ENCODE measurements at places on chromosomes 1 and 21.

DNA sequence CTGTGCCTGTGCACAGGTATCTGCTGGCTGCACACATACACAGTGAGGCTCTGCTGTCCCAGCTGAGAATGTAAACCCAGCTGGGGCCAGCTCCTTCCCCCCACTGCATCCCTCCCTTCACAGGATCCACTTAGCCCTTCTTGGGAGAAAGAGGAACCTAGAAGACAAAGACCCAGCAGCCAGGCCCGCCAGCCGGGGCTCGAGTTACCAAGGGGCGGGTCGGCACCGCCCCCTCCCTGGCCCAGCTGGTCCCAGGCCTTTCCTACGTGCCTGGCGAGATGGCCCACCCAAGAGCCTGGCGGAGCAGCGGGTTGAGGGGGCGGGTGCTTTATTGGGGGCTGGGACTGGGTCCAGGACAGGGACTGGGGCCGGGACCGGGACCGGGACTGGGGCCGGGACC, 2.1 kb downstream of the SH3BGRL3 start:
- DNase-seq, result no peak

GRCh38 chr1:28815533-28816185, 3.7 kb downstream of the OPRD1 start:
- no peak for DNase-seq

- DNase-seq, result peak; percentile 24
Observed at GRCh38 chr1:66445492-66446181, 88.3 kb upstream of the SGIP1 start.

GRCh38 chr1:156281281-156281680, 1.3 kb downstream of the SMG5 start:
- no peak for DNase-seq

GRCh38 chr1:162666006-162666645, 33.9 kb downstream of the DDR2 start:
- DNase-seq, result no peak

DNA sequence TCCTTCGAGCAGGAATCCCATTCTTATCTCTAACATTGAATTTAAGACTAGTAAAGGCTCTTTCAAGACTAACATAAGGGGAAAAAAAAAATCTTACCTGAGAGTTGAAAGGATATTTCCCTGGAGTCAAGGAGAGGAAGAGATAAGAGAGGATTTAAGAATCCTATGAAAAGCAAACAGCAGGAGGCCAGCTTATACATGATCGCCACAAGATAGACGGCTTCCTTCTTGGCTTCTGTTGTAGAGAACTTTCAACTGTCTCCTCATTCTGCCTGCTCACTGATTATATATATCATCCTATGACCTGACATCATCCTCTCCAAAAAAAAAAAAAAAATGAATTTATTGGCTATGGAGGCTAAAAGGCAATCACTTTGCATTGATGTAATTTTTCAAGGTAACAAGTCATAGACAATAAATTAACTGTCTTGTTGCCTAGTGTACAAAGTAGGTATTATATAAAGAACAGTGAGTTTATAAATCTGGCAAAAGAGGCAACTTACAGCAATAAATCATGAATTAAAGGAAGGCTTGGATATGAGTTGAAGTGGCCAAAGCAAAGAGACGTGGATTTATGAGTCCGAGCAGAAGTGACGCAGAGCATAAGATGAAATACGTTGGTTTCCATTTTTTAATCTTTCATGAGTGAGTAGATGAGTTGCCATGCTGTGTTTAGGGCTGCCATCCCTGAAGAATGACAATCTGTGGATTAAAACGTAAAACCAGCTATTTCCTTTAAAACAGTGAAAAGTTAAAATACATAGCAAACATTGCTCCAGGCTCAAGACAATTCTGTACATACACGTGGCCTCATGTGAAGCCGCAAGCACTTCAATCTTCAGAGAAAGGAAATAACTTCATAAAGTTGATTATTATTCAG, at the start of gene UTS2:
UTS2 (minus strand) TSS at position 262 of the 880 bp plus-strand sequence; CDS start at position 200, 62 bp downstream.
- no peak for DNase-seq

- no peak for DNase-seq
Observed at GRCh38 chr1:168509210-168509609, 34.6 kb downstream of the XCL2 start.

DNA sequence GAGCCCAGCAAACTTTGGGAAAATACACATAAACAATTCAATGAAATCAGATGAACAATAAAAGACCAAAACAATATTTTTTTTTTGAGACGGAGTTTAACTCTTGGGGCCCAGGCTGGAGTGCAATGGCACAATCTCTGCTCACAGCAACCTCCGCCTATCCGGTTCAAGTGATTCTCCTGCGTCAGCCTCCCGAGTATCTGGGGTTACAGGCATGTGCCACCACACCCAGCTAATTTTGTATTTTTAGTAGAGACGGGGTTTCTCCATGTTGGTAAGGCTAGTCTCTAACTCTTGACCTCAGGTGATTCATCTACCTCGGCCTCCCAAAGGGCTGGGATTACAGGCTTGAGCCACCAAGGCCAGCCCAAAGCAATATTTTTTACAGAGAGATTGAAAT, 1588.5 kb downstream of the BRINP3 start:
- DNase-seq, result no peak

GRCh38 chr1:201573030-201573429, 34.1 kb downstream of the NAV1 start:
- no peak for DNase-seq

DNA sequence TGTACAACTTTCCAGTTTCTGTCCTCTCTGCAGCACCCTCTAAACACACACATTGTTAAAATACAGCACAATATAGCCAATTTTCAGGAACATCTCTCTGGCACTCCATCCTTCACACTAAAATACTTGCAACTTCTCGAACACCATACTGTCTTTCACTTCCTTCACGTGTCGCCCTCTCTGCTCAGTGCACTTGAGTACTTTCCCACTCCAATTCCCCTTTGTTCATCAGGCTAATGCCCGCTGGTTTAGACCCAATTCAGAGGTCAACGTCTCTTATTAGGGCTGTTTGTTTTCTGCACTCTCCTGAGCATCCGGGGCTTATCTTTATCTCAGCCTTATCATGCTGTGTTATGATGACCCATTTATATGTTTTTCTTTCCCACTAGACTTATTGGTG, 238.2 kb upstream of the SGIP1 start:
- no peak for DNase-seq

DNA sequence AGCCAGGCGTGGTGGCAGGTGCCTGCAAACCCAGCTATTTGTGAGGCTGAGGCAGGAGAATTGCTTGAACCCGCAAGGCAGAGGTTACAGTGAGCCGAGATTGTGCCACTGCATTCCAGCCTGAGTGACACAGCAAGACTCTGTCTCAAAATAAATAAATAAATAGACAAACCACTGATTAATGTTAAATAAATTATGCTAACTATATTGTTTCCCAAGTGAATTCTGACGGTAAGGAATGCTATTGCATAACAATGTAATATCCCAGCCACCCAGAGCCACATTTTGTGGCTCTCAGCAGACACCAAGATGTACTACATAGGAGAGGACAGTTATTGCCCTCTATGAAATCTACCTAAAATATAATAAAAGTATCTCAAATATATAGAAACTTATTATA, 55.4 kb downstream of the LPGAT1 start:
- DNase-seq, result no peak

GRCh38 chr21:37711836-37712568, 204.3 kb downstream of the KCNJ6 start:
- DNase-seq, result peak; percentile 2

DNA sequence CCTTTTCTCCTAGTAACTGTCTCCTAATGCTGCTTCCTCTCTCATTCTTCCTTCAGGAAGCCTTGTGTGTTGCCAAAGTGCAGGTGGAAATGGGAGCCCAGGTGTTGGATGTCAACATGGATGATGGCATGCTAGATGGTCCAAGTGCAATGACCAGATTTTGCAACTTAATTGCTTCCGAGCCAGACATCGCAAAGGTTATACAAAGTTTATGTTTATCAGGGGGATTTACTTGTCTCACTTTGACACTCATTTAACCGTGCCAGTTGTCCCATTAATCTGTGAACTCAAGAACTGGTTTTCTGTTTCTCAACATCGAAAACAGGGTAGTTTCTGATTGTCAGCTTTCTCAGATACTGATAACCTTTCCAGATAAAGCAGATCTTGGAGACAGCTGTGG, 40.4 kb downstream of the MTR start:
- no peak for DNase-seq

- no peak for DNase-seq
Observed at GRCh38 chr1:65255035-65255655, 54.2 kb upstream of the DNAJC6 start.

DNA sequence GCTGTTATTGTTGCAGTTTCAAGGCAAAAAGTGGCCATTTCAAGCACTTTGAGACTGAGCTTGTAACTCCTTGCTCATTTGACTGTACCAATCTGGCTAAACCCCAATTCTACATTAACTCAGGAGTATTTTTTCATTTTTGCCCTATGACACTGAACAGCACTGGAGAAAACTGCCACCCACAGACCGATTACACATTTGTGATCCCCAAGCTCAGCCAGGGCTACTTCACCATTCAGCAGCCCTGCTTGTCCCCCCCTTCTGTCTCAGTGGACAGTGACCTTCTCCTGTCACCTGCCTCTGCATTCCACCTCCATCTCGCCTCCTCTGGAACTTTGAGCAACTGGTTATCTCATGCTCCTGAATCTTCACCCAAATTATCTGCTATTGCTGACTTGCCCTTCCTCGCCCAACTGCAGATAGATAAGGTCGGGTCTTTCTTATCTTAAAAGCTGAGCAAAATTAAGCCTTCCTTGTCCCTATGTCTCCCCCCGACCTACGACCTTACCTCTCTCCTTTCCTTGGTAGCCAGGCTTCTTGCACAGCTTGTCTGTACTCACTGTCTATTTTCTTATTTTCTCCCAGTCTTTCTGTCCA, 25.3 kb downstream of the SPATA46 start:
- DNase-seq, result no peak

DNA sequence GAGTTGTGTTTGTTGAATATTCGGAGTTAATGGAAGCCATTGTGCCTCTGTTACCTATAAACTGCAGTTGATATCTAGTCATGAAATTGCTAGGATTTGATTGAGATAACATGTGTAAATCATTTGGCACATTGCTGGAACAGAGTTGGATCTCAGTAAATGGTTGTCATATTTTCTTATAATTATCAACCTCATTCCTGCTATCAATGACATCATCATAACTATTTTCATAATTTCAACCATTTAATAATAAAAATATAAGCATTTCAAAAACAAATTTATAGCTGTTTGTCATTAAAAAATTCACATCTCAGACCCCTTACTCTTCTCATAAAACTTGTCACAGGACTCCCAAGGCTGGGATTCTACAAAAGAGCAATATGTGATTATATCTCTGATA, 133.4 kb downstream of the PTGER3 start:
- no peak for DNase-seq

DNA sequence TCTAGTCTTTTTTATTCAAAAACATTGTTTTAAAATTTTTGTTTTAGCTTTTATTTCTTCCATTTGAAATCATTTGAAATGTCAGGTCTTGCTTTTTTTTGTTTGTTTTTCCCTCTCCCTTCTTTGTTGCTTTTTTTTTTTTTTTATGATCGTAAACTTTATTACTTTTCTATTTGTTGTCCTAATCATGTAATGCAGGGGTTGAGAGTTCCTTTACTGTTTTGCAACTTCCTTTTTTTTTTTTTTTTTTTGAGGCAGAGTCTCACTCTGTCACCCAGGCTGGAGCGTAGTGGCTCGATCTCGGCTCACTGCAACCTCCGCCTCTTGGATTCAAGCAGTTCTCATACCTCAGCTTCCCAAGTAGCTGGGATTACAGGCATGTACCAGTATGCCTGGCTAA, 24.8 kb downstream of the IVNS1ABP start:
- DNase-seq, result no peak

DNA sequence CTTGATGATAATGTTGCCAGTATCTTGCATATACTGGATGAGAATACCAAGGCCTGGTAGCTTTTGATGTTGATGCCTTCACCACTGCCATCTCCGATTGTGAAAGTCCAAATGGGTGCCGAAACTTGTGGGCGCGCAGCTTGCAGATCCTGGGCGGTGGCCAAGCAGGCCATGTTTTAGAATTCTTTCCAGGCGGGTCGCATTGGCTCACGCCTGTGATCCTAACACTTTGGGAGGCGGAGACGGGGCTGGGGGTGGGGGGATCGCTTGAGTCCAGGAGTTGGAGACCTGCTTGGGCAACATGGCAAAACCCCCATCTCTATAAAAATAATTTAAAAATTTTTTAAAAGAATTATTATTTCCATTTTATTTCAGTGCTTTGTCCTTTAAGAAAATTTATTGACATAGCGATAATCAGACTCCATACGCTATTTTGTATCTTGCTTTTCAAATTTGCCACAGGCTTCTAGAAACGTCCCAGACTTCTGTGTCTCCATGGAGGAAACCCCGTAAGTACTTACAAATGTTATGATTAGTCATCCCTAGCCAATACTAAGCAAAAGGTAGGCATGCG, 592 bp upstream of the ZNF326 start:
- no peak for DNase-seq

Measured in activated CD4-positive, alpha-beta T cell treated with anti-CD3 and anti-CD28 coated beads, Interleukin-2, amount 50 U/mL, for 24 hours (primary cell).